ENCODE measurements at places on chromosomes 7 and 10.
A peak's percentile ranks its signal among the peaks of the same experiment; 100 is the strongest.

GRCh38 chr10:79024720-79025198 lies 44.0 kb upstream of the ZMIZ1 start:
- no peak overlapping the region for H3K27ac ChIP-seq
- DNase-seq, result no peak
- H3K4me1 ChIP-seq, result no peaks in the 10 kb centered on the region
- H3K27me3 ChIP-seq, result no peaks in the 10 kb centered on the region

- H3K27me3 ChIP-seq, result no peaks in the 10 kb centered on the region
- peaks cover 40% of the 10 kb centered on the region for H3K4me1 ChIP-seq
- peak overlapping the region; percentile 73 for H3K4me3 ChIP-seq
- peak overlapping the region; percentile 86 for H3K27ac ChIP-seq
Measured at GRCh38 chr7:140639366-140640053, 1.1 kb downstream of the DENND2A start.

DNA sequence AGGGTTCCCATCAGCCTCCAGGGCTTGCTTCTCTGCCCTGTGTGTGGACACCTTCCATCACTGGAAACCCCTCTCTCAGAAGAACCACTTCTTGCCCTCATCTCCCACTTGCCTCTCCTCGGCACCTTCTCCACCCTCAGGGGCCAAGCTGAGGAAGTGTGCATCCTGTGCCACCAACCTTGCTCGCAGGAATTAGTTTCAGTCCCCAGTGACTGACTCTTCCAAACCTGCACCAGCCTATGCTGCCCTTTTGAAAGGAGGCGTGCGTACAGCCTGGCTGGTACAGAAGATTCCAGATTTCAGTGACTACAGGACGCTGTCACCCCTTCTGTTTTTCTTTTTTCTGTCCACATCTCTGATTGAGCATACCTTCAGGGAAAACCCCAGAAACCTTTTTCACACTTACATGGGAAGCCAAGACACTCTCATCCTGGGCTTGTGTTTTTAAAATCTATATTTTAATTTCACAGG lies 67.1 kb downstream of the IKZF1 start:
- H3K27ac ChIP-seq, result no peak overlapping the region
- DNase-seq, result no peak
- no peaks in the 10 kb centered on the region for H3K36me3 ChIP-seq
- H3K4me3 ChIP-seq, result no peak overlapping the region
- H3K4me1 ChIP-seq, result no peaks in the 10 kb centered on the region

DNA sequence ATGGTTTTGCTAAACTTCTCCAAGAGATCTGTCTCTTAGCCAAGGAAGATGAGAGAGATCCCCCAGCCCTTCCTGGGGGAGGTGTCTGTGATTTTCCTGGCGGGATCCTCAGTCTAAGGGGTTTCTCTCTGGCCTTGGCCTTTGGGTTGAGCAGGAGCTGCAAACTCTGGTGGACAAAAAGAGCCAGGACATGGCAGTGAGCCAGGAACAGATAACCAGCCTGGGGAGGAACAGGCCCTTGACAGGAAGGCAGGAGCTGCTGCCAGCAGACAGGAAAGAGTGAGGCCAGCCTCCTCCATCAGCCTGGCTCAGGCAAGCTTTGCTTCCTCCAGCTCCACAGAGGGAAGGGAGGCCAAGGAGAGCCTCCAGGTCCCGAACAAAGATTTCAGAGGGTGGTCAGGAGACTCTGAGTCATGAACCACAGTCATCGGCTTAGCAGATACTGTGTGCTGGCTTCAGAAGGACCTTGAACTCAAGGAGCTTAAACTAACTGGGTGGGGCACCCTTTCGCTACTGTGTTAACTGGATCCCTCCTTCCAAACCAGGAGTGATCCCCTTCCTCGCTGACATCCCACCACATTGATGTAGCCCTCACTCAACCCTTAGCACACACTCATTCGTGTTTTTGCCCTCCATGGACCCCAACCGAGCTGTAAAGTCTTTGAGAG lies 34.7 kb downstream of the DDIT4 start:
- H3K4me3 ChIP-seq, result no peak overlapping the region
- peak; percentile 74 for DNase-seq
- no peaks in the 10 kb centered on the region for H3K27me3 ChIP-seq
- peaks cover 24% of the 10 kb centered on the region for H3K4me1 ChIP-seq

GRCh38 chr7:1703441-1703840 lies 33.4 kb downstream of the ELFN1 start:
- H3K27me3 ChIP-seq, result 0 out of 2 replicates have a peak, but pooled peaks cover 1% of the 10 kb centered on the region
- no peak overlapping the region for H3K4me3 ChIP-seq
- no peaks in the 10 kb centered on the region for H3K4me1 ChIP-seq
- H3K27ac ChIP-seq, result no peak overlapping the region

All from SJSA1 (cell line).